Fibroblast of lung (primary cell): ENCODE measurements at places on chromosomes 6 and 20. TPM values are rescaled to one million over a fixed set of nuclear protein-coding genes. Genes with fewer than 3 reads are reported as not detected.

GRM1 gene
- 0.03 TPM in 1 of 2 replicates, not detected in the other for polyA plus RNA-seq

HS3ST5 gene
- 0.02 TPM in 1 of 2 replicates, not detected in the other for polyA plus RNA-seq

GPSM3 gene
- polyA plus RNA-seq, result 3.9 and 7.0 TPM in 2 replicates

RAET1G gene
- polyA plus RNA-seq, result 3.3 and 8.9 TPM in 2 replicates

BPI gene
- 0.10 TPM in 1 of 2 replicates, not detected in the other for polyA plus RNA-seq

TMEM200A gene
- polyA plus RNA-seq, result 50.2 and 70.5 TPM in 2 replicates

SLC25A27 gene
- polyA plus RNA-seq, result 2.7 and 5.2 TPM in 2 replicates

IP6K3 gene
- 0.46 and 0.84 TPM in 2 replicates for polyA plus RNA-seq

TPBG gene
- polyA plus RNA-seq, result 54.6 and 60.6 TPM in 2 replicates

OPRL1 gene
- 0.17 and 0.49 TPM in 2 replicates for polyA plus RNA-seq

COL20A1 gene
- polyA plus RNA-seq, result not detected in 2 replicates

GSTA3 gene
- not detected in 2 replicates for polyA plus RNA-seq

CRISP2 gene
- not detected in 2 replicates for polyA plus RNA-seq

TMEM74B gene
- not detected in 2 replicates for polyA plus RNA-seq
